Stomach (tissue), 19 donors: ENCODE measurements at places on chromosomes 11 and 22. TPM values are rescaled to one million over a fixed set of nuclear protein-coding genes. Genes with fewer than 3 reads are reported as not detected.

DNA sequence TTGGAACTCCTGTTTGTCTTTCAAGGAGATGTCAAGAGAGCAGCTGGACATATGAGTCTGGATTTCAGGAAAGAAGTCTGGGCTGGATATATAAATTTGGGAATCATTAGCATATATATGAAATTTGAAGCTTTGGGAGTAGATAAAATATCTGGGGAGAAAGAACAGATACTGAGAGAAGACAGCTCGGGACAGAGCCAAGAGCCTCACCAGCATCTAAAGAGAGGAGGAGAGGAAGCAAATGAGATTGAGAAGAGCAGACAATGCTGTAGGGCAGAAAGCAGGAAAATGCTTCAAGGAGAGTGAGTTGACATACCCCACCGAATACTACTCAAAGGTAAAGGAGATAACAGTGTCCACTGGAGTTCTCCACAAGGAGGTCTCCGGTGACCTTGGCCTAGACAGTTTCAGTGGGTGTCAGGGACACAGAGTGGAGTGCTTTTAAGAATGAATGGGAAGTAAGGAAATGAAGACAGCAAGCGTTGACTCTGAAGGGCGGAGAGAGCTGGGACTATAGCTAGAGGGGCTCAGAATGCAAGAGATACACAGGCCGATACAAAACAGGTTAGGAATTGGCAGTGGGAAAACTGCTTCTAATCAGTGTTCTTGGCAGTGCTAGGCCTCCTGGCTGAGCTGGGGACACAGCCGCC lies 862 bp downstream of the APBB1 start:
- H3K4me1 ChIP-seq = peaks cover 29% of the 10 kb centered on the region
- peak; percentile 15 for DNase-seq
- H3K27me3 ChIP-seq = no peaks in the 10 kb centered on the region
- no peaks in the 10 kb centered on the region for H3K36me3 ChIP-seq
- H3K27ac ChIP-seq = peak overlapping the region; percentile 75

The FIBIN gene
- 42.6 TPM for total RNA-seq

The TSG101 gene
- total RNA-seq = 125 TPM

DNA sequence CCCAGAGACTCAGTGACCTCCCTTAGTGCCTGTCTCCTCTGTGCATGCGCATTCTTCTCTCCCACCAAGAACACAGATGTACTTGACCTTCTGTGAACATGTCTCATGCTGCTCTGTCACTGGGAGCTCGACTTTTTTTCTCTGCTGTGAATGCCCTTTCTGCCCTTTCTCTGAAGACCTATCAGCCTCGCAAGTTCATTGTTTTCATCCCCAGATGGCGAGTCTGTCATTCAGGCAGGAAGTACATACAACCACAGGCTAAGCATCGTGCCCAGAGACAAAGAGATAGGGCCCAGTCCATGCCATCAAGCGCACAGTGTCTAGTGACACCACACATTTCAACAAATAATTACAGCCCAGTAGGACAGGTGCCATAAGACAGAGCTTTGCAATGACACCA lies 50.4 kb upstream of the RAB1B start:
- DNase-seq = no peak
- H3K4me3 ChIP-seq = no peak overlapping the region
- peaks cover 85% of the 10 kb centered on the region for H3K36me3 ChIP-seq
- H3K4me1 ChIP-seq = no peaks in the 10 kb centered on the region
- no peaks in the 10 kb centered on the region for H3K27me3 ChIP-seq
- no peak overlapping the region for H3K27ac ChIP-seq

The SERPIND1 gene
- total RNA-seq = not detected

DNA sequence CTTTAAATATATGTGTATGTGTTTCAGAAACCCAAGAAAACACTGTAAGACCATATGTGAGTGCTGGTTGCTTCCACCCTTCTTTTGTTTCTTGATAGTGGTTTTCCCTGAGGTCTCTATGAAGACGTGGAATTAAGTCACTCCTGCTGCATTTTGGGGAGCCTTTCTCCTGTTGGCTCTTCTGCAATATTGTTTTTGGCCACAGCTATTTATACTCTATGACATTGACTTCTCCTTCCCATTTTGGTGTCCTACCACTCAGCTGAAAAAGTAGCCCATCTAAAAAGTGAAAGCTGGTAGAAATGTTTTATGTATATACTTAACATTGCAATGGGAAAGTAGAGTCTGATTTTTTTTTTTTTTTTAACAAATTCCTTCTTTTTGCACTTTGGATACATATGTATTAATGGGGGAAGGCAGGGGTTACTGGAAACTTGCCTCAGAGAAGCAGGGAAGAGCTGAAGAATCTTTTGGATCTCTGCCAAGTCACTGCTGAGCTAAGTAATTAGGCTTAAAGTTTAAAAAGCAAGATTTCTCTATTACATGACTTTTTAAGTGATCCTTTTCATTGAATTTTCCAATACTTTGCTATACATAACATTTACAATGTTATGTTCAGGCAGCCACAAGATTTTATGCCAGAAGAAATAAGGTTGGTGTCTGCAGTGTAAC lies 1.8 kb downstream of the TTC17 start:
- no peaks in the 10 kb centered on the region for H3K27me3 ChIP-seq
- peak overlapping the region; percentile 98 for H3K4me3 ChIP-seq
- peaks cover 8% of the 10 kb centered on the region for H3K36me3 ChIP-seq
- DNase-seq = no peak

GRCh38 chr11:11471201-11471600 lies 118.2 kb upstream of the CSNK2A3 start:
- H3K4me1 ChIP-seq = no peaks in the 10 kb centered on the region
- H3K27me3 ChIP-seq = no peaks in the 10 kb centered on the region
- H3K36me3 ChIP-seq = no peaks in the 10 kb centered on the region
- no peak for DNase-seq
- H3K4me3 ChIP-seq = no peak overlapping the region

DNA sequence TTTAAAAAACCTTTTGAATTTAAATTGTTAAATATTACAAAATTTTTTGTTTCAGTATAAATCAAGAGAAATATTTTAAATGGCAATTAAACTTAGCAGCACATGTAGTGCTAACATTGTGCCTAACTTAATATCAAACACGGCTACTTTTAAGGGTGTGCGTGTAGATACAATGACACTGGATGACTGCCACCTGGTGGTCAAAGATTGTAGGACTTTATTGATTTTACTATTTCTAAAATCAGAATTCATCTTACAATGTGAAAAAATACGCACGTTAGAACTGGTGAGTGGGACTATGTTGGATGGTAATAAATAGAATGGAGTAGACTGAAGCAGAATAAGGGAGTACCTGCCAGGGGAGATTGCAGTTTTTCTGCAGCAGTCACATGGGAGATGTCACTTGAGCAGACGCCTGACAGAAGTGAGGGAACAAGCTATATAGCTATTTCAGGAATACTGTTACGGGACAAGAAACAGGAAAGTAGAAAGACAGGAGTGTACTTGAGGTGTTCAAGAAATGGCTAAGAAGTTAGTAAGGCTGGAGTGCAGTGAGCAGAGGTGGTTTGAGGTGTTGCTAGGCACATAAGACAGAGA lies 52.9 kb downstream of the UVRAG start:
- H3K4me1 ChIP-seq = peaks cover 56% of the 10 kb centered on the region
- peak; percentile 80 for DNase-seq
- H3K27me3 ChIP-seq = no peaks in the 10 kb centered on the region
- H3K36me3 ChIP-seq = no peaks in the 10 kb centered on the region
- peak overlapping the region; percentile 32 for H3K27ac ChIP-seq

- peaks cover 28% of the 10 kb centered on the region for H3K27me3 ChIP-seq
- no peak overlapping the region for H3K27ac ChIP-seq
- H3K4me3 ChIP-seq = no peak overlapping the region
Observed at GRCh38 chr11:17718510-17718962, 835 bp upstream of the MYOD1 start.

GRCh38 chr11:119716582-119717498 lies 12.2 kb downstream of the NECTIN1 start:
- H3K4me1 ChIP-seq = peaks cover 34% of the 10 kb centered on the region
- H3K27me3 ChIP-seq = no peaks in the 10 kb centered on the region

- H3K4me1 ChIP-seq = peaks cover 36% of the 10 kb centered on the region
- H3K36me3 ChIP-seq = no peaks in the 10 kb centered on the region
- no peaks in the 10 kb centered on the region for H3K27me3 ChIP-seq
- H3K4me3 ChIP-seq = peak overlapping the region; percentile 76
Observed at GRCh38 chr11:9386086-9386485, 1.6 kb downstream of the IPO7 start.

The APOL5 gene
- total RNA-seq = not detected

GRCh38 chr11:8709002-8709672 lies 26.5 kb downstream of the RPL27A start:
- H3K4me3 ChIP-seq = no peak overlapping the region
- H3K27ac ChIP-seq = peak overlapping the region; percentile 81
- DNase-seq = peak; percentile 92
- H3K4me1 ChIP-seq = peaks cover 6% of the 10 kb centered on the region

- H3K27me3 ChIP-seq = no peaks in the 10 kb centered on the region
- DNase-seq = peak; percentile 88
- no peaks in the 10 kb centered on the region for H3K36me3 ChIP-seq
- peak within 1 kb of the TSS; percentile 88 for H3K27ac ChIP-seq
- peaks cover 25% of the 10 kb centered on the region for H3K4me1 ChIP-seq
Observed at GRCh38 chr22:27801616-27802345, at the start of gene MN1. MN1 (minus strand) TSS chr22:27801756; CDS start chr22:27800543, 1,213 bp downstream.

DNA sequence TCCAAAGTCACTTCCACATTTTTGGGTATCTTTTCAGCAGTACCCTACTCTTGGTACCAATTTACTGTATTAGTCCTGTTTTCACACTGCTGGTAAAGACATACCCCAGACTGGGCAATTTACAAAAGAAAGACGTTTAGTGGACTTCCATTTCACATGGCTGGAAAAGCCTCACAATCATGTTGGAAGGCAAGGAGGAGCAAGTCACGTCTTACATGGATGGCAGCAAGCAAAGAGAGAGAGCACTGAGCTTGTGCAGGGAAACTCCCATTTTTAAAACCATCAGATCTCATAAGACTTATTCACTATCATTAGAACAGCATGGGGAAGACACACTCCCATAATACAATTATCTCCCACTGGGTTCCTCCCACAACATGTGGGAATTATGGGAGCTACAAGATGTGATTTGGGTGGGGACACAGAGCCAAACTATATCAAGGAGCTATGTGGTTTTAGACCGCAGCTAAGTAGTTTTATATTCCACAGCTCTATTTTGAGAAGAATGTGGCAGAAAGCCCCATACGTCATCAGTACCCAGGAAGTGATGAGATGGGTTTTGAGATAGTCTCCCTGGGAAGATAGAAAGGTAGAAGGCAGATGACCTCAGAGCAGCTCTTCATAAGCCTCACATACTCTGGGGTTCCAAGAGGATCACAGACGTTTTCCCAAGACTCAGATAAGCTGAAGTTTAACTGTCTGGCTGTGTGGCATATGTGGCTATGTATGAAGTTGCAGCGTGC lies 96.3 kb downstream of the APIP start:
- H3K27me3 ChIP-seq = no peaks in the 10 kb centered on the region
- H3K4me3 ChIP-seq = no peak overlapping the region

GRCh38 chr11:114208377-114208776 lies 87.8 kb upstream of the NNMT start:
- H3K4me3 ChIP-seq = no peak overlapping the region
- no peak for DNase-seq
- H3K36me3 ChIP-seq = peaks cover 77% of the 10 kb centered on the region
- peak overlapping the region; percentile 7 for H3K27ac ChIP-seq

GRCh38 chr11:115170133-115170815 lies 333.9 kb downstream of the CADM1 start:
- H3K36me3 ChIP-seq = no peaks in the 10 kb centered on the region
- no peak overlapping the region for H3K27ac ChIP-seq
- peaks cover 13% of the 10 kb centered on the region for H3K27me3 ChIP-seq
- H3K4me1 ChIP-seq = peaks cover 9% of the 10 kb centered on the region
- no peak overlapping the region for H3K4me3 ChIP-seq

DNA sequence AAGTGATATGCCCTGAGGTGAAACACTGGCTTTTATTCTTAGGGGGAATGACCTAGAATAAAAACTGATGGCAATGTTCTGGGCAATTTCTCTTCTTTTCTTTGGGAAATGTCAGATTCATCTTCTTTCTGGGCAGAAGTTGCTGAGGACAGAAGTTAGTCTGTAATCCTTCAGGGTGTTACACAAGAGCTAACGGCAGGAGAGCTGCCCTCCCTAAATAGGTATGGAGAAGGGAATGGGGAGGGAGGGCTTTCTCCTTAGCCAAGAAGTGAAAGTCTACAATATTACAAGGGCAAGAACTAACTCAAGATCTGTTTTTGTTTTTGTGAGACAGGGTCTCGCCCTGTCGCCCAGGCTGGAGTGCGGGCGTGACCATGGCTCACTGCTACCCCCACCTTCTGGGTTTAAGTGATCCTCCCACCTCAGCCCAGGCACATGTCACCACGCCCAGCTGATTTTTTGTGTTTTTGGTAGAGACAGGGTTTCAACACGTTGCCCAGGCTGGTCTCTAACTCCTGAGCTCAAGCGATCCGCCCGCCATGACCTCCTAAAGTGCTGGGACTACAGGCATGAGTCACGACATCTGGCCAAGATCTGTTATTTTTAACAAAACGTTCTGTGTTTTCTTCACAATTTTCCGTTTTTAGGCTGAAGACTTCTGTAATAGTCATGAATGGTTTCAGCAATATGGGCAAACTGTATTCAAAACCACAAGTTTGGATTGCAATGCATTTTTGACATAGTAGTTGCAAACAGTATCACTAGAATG lies 7.2 kb downstream of the PIWIL4 start:
- no peaks in the 10 kb centered on the region for H3K36me3 ChIP-seq
- H3K27me3 ChIP-seq = no peaks in the 10 kb centered on the region
- DNase-seq = no peak

The SPI1 gene
- 8.4 TPM for total RNA-seq

GRCh38 chr11:75786101-75786736 lies 17.6 kb downstream of the DGAT2 start:
- H3K4me1 ChIP-seq = no peaks in the 10 kb centered on the region
- DNase-seq = peak; percentile 90
- no peak overlapping the region for H3K4me3 ChIP-seq
- H3K27me3 ChIP-seq = no peaks in the 10 kb centered on the region
- H3K36me3 ChIP-seq = no peaks in the 10 kb centered on the region

The CARD16 gene
- total RNA-seq = not detected

The OR2AT4 gene
- not detected for total RNA-seq
